ENCODE measurements at places on chromosomes 5 and 9. TPM values are rescaled to one million over a fixed set of nuclear protein-coding genes. Genes with fewer than 3 reads are reported as not detected.

DNA sequence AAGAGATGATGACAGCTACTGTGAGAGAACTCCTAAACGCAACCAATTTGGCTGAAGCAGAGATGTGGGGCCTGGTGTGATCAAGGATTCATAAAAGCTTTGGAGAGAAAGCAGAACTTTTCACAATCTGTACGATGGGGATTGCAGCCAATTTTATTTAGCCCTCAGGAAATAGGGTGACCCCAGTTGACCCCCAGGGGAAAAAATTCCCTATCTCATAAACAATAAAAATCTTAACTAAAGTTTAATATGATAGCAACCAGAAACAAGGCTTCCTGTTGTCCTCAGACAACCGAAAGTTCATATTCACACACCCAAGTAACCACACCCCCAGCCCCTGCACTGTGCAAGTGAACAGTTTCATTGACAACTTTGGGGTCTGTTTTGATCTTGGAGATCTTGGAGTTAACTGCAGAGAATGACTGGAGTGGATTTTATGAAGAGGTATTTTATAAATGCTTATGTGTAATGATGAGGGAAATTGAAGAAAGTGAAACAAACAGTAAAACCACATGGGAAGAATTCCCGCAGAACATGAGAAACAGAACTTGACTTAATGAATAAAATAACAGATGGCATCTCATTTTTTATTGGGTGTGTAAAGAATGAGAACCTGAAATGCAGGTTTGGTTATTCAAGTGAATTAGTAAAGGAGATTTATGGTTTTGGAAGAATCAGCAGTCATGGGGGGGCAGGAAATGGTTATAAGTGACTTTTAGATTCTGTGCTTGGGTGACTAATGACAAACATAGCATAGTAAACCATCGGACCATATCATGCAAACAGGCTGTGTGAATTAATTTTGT lies 94.5 kb downstream of the PDE4D start:
- DNase-seq: no peak

GRCh38 chr5:54994628-54995027 lies 9.2 kb upstream of the ESM1 start:
- DNase-seq: no peak

DNA sequence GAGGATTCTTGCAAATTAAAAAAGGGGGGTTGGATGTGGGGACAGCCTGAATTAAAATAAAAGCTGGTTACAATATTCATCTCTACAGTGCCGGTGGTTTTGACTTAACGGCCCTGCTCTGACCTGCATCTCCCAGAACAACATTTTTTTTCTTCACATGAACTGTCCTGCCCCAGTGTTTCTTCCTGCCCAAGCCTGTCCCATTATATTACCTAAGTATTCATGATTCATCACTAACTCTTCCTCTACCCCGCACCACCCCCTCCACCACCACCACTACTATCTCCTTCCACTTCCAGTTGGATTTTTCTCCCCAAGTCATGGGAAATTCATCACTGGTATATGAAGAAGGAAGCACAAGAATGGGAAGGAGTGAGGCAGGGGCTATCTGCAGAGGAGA lies 90.1 kb downstream of the ZFAND5 start:
- DNase-seq: no peak

GRCh38 chr5:122377026-122377425 lies 65.0 kb downstream of the SNCAIP start:
- no peak for DNase-seq

FCN2 gene
- total RNA-seq: not detected

- DNase-seq: no peak
Observed at GRCh38 chr5:63860379-63860778, 101.9 kb downstream of the HTR1A start.

- DNase-seq: no peak
Observed at GRCh38 chr9:36258996-36259533, 817 bp upstream of the GNE start.

All from lower lobe of right lung (tissue), 2 donors.